ENCODE measurements at places on chromosomes 11 and 22. TPM values are rescaled to one million over a fixed set of nuclear protein-coding genes. Genes with fewer than 3 reads are reported as not detected.

- no peaks in the 10 kb centered on the region for H3K36me3 ChIP-seq
- no peaks in the 10 kb centered on the region for H3K27me3 ChIP-seq
- H3K4me1 ChIP-seq = no peaks in the 10 kb centered on the region
- DNase-seq = no peak
- H3K27ac ChIP-seq = no peak overlapping the region
Observed at GRCh38 chr22:49619301-49619700, 208.4 kb downstream of the BRD1 start.

The CATSPERZ gene
- not detected for total RNA-seq

The CARD10 gene
- total RNA-seq = 21.0 TPM

The SHISAL1 gene
- 1.6 TPM for total RNA-seq

The MIAT gene
- total RNA-seq = 0.53 TPM
